GM13976 (cell line): ENCODE measurements at places on chromosomes 3 and 15.

DNA sequence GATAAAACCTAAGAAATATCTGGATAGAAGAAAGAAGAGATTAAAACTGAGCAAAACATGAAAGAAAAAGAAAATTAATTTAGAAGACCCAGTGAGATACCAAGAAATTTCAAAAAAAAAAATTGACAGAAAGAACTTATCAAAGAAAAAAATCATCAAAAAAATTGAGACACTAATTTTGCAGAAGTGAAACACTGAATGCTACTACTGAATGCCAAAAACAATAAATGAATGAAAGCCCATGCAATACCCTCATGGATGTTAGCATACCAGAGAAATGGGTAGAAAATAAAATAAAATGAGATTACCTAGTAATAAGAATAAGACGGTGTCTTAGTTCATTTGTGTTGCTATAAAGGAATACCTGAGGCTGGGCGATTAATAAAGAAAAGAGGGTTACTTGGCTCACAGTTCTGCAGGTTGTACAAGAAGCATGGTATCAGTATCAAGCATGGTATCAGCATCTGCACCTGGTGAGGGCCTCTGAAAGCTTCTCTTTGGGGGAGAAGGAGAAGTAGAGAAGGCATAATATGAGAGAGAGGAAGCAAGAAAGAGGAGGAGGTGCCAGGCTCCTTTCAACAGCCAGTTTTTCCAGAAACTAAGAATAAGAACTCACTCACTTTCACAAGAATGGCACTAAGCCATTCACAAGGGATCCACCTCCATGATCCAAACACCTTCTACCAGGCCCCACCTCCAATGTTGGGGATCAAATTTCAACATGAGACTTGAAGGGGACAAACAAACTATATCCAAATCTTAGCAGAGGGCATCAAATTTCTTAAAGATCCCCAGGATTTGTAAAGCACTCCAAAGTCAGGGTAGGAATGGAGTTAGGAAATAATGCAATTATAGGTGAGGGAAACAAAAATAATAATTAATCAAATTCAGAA lies 73.2 kb downstream of the BTLA start:
- no peak for DNase-seq

DNA sequence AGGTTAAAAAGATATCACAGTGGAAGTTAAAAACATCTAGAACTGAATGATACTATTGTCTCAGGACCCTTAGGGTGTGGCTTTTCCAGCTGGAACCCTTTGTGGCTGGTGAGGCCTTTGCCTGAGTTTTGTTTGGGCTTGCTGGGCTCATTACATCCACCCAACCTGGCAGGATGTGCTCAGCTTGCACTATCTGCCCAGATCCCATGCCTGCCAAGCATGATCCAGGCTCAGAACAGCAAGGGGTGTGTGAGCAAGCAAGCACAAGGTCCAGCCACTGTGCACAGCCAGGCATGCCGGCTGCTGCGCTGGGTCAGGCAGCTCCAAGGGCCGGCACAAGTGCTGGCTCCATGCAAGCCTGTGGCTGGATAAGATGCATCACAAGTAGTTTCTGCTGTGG lies 512.7 kb upstream of the CDIN1 start:
- DNase-seq = no peak

DNA sequence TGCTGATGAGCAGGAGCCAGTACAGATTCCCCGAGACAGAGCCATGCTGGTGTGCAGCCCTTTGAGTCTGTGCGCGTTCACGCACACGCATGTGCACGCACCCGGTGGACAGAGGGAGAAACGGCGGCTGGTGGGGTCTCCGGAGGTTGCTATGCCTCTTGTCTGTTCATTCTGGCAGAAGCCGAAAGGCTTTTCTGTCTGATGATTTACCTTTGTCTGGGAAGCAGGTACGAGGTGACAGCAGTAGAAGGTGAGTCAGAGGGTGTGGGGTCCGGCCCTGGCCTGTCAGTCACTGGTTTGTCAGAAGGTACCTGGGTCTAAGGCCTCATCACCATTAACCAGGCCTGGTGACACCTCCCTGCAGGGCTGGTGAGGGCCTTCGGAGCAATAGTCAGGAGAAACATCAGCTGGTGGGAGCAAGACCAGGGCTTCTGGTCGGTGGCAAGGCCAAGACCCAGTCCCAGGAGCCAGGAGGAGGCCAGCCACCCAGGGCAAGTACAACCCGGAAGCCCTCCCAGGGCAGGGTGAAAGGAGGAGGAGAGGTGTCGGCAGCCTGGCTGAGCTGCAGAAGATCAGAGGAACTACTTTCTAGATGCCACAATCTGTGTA lies 7.5 kb downstream of the PCSK6 start:
- no peak for DNase-seq

DNA sequence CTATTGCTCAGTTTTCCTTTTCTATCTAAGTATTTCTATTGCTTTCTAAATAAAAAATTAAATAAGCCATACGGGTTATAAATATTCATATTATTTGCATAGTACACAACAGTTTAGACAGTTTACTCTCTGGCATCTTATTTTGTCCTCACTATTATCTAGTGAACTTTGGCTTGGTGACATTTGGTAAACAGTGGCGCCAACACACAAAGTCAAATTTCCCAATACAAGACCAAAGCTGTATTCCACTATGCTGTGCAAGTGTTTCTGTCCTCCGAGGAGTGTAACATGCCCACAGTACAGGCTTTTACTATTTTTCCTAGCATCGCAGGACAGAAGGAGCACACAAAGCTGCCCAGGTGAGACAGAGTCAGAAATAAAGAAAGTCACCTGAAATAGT lies 61.7 kb upstream of the TP63 start:
- no peak for DNase-seq

GRCh38 chr3:129749692-129750091 lies 143.2 kb upstream of the PLXND1 start:
- peak; percentile 31 for DNase-seq

GRCh38 chr3:32912046-32912445 lies 39.4 kb upstream of the CCR4 start:
- no peak for DNase-seq

GRCh38 chr3:158918008-158918407 lies 116.2 kb downstream of the MFSD1 start:
- peak; percentile 24 for DNase-seq

GRCh38 chr3:2476996-2477395 lies 378.3 kb downstream of the CNTN4 start:
- DNase-seq = no peak

GRCh38 chr15:92578096-92578835 lies 77.3 kb downstream of the FAM174B start:
- no peak for DNase-seq

GRCh38 chr15:38389924-38390542 lies 63.9 kb upstream of the FAM98B start:
- DNase-seq = peak; percentile 46

- DNase-seq = no peak
Measured at GRCh38 chr3:186724911-186725310, 7.8 kb downstream of the KNG1 start.

GRCh38 chr15:96720656-96721055 lies 390.2 kb downstream of the NR2F2 start:
- no peak for DNase-seq

- no peak for DNase-seq
Measured at GRCh38 chr3:105729667-105730066, 139.1 kb downstream of the CBLB start.

- no peak for DNase-seq
Measured at GRCh38 chr3:47430606-47431005, 45.1 kb downstream of the SCAP start.

DNA sequence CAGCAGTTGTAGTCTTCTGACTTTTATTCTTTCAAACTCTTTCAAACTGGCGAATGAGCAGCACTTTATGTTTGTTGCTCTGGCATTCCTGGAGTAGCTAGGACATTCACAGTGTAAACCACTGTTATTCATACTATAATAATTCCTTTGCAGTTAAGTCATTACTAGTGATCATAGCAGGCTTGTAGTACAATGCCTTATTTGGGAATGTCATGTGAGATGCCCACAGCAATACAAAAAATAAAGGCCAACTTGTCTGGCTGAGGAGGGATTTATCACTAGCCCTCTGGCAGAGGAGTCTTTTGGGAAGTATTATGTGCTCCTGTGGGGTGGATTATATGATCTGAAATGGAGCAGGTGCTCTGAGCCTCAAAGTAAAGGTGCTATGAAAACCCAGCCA lies 197.2 kb downstream of the VGLL3 start:
- DNase-seq = no peak

DNA sequence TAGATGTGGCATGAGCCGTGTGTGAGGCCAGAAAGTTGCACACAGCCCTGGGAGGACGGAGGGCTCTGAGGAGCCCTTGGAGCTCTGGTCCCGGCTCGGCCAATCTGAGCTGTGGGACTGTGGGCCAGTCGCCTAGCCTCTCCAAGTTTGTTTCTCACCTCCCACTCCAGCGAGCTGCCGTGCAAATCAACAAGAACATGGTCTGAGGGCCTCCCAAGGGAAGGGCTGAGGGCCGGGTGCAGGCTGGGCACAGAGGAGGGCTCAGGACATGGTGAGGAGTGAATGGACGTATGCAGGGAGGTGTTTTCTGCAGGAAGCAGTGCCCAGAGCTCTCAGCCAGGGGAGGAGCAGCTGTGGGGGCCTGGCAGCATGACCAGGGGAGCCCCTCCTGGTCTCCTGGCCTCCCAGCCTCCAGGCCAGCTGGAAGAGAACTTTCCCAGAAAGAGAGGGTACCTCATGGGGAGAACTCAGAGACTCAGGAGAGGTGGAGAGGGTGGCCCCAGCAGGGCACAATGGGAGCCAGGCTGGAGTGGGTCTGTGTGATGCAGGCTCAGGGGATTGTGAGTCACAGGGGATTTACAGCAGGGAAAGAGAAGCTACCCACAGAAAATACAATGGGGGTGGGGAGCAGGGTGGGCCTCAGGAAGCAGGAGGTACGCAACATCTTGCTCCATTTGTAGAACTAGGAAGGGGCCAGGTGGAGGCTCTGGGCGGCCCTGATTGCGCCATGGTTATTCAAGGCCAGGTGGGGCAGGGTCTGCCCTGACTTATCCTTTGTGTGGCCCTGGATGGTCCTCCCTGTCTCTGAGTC lies 24.8 kb downstream of the PSTPIP1 start:
- DNase-seq = no peak

DNA sequence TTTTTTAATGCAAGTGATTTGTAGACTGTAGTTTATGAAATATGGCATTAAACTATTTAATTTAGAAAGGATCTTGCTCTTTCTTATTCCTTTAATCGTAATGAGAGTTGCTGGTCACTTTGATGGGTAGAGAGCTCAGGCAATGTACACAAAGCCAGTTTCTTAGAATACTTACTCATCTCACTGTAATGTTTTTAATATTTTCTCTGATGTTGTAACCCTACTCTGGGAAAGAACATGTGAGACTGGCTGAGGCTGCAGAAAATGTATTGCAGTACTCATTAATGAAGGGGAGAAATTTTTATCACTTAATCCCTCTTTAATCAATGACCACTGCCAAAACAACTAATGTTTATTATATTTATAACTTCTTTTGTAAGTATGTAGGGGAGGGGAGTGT lies 479.4 kb upstream of the KCNMB2 start:
- no peak for DNase-seq

DNA sequence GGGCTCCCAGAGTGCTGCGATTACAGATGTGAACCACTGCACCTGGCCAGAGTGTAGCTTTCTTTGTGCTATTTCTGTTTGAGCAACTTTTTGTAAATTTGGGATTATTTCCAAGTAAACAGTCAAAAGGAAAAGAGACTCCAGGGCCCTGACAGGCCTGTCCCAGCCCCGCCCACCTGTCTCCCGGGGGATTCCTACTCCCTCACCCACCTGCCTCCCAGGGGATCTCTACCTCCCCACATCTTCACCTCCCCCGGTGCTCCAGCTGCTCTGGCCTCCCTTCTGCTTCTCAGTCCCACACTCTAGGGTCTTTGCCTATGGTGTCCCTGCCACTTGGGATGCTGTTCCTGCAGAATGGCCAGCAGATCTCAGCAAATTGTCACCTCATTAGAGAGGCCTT lies 7.0 kb downstream of the RHCG start:
- DNase-seq = no peak

GRCh38 chr15:51634591-51635198 lies 12.1 kb upstream of the DMXL2 start:
- no peak for DNase-seq

- DNase-seq = no peak
Measured at GRCh38 chr15:79294075-79294474, 11.6 kb downstream of the ANKRD34C start.

- DNase-seq = no peak
Measured at GRCh38 chr3:136942803-136943202, 15.0 kb upstream of the IL20RB start.

GRCh38 chr3:58356054-58356453 lies 23.4 kb downstream of the PXK start:
- no peak for DNase-seq

DNA sequence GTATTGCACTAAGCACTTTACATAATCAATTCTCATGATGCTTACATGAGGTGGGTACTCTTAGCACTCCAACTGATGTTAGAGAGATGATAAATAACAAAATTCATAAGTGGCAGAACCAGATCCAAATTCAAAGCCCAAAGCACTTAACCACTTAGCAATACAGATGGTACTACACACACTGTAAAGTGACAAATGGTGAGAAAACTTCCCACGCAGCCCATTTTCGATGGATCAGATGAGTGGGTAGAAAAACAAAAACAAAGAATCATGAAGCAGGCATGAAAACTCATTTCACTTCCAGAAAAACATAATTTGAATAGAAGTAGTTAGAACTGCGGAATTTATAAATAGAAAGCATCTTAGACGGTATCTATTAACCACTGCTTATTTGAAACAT lies 66.2 kb downstream of the FRMD4B start:
- DNase-seq = no peak

GRCh38 chr3:53109891-53110771 lies 20.1 kb downstream of the RFT1 start:
- no peak for DNase-seq

DNA sequence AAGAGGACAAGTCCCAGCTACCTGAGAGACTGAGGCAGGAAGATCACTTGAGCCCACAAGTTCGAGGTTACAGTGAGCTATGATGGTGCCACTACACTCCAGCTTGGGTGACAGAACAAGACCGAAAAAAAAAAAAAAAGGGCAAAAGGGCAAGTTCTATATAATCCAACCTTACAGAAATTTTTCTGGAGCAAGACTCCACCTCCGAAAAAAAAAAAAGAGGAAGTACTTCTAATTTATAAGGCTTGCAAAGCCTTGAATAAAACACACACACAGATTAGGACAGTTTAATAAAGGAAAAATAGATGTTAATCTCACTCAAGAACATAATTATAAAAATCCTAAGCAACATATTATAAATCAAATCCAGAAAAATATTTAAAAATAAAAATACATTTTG lies 14.4 kb upstream of the XYLB start:
- DNase-seq = no peak

DNA sequence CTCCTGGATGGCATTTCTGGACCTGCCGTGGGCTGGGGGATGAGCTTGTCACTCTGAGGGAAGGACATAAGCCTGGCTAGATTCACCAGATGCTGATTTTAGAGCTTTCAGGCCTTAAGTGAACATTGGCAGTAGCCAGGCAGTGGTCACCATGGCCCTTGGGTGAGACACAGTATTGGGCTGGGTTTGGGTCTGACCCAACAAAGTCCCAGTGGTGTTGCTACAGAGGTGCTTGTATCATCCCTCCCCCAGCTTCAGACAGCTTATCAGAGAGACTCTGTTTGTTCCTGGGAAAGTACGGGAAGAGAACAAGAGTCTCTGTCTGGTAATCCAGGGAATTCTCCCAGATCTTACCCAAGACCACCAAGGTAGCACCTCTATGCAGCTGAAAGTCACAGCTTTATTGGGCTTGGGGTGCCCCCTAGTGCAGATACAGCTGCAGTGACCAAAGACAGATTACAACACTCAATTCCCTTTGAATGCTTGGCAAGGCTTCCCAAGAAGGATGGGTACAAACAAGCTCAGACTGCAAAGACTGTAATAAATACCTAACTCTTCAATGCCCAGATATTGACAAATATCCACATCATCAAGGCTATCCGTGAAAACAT lies 9.8 kb upstream of the RUVBL1 start:
- no peak for DNase-seq
